ENCODE measurements at places on chromosomes 4 and X.

GRCh38 chr4:2378401-2378800, 40.0 kb downstream of the ZFYVE28 start:
- DNase-seq: no peak

- no peak for DNase-seq
These were observed 9.6 kb upstream of the TSPYL2 start for GRCh38 chrX:53072418-53073114.

DNA sequence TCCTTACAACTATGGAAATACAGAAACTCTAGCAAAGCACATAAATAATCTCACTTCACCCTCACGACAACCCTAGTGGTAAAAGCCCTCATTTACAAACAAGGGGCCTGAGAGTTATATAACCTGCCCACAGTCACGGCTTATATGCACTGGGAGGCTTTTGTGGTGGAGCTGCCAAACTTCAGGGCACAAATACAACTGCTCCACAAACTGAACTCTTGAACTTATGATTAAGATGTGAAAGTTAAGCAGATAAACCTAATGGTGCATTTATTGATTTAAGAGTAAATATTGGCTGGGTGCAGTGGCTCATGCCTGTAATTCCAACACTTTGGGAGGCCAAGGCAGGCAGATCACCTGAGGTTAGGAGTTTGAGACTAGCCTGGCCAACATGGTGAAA, 19.0 kb downstream of the SLC2A9 start:
- no peak for DNase-seq

- no peak for DNase-seq
These were observed 107.7 kb downstream of the APOOL start for GRCh38 chrX:85111347-85111746.

- no peak for DNase-seq
These were observed 7.0 kb downstream of the SPP1 start for GRCh38 chr4:87982446-87983010.

DNA sequence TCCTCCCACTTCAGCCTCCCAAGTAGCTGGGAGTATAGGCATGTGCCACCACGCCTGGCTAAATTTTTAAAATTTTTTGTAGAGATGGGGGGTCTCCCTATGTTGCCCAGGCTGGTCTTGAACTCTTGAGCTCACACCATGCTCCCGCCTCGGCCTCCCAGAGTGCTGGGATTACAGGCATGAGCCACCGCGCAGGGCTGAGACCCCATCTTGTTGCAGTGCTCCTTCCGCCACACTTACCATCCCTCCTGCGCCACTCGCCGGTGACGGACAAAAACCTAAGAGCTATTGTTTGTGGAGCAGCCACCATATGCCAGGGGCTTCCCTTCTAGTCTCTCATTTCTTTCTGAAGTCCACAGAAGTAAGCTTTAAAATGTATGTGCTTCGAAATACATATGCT, 34.5 kb downstream of the NSG1 start:
- peak; percentile 23 for DNase-seq

- no peak for DNase-seq
These were observed 738.0 kb upstream of the PITX2 start for GRCh38 chr4:111360906-111361305.

GRCh38 chr4:73452953-73453700, 17.1 kb downstream of the AFP start:
- no peak for DNase-seq

DNA sequence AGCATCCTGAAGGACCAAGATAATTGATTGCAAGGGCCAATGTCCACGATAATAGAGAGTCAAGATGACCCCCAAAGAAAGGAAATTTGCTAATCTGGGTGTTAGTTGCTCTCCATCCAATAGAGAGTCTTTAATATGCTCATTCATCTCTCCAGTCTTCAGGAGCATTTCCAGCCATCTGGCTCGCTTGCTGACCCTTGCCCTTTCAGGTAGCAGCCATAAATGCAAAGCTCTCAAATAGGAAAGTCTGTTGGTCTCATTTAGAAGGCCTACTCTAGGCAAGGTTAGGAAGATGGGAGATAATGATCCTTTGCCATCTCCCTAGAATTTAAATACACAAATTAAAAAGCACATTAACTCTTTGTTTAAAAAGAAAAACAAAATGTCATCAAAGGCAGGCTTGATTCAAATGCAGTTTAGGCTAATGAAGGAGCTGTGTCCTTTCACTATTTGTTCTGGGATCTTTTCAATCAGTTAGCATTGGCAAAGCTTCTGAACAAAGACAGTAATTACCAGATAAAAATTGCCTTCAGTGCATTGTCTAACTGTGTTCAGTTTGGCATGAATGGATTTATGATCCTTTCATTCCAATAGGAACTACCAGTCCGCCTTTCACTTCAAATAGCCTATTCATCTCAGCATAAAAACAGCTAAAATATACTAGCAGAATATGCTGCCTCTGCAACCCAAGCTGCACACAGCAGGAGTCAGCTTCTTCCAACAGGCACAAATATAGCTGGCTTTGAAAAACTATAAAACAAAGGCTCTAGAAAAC, 49.6 kb upstream of the ATXN3L start:
- no peak for DNase-seq

DNA sequence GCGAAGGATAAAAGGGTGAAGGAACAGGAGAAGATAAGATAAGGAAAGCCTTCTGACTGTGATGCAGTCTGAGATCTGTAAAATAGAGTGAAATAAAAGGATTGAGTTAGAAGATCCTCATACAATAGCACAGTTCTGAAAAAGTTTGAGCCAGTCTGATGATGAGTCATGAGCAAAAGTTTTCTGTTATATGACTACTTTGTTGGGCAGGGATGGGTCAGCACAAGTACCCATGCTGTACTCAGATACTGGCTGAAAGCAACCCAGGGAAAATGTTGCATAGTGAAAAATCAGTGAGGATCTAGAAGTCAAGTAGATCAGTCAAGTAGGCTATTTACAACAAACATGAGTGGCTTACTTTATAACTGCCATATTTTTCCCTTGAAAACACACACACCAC, 253.5 kb downstream of the PCDH10 start:
- DNase-seq: no peak

DNA sequence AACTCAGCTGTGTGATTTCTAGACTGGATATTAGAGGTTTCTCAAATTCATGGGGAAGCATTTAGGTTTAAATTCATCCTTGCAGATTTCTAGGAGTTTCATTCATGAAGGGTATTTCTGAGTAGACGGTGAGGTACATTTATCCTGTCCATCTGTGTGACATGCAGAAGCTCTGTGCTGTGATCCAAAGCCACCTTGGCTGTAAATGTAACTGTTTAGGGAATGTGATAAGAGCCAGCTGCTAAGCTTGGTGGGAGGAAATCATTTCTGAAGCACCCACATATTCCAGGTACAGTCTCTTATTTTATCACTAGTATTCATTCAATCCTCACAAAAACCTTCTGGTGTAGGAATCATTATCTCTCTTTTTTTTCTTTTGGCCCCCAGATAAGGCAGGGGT, 8.7 kb upstream of the DCTD start:
- DNase-seq: no peak

DNA sequence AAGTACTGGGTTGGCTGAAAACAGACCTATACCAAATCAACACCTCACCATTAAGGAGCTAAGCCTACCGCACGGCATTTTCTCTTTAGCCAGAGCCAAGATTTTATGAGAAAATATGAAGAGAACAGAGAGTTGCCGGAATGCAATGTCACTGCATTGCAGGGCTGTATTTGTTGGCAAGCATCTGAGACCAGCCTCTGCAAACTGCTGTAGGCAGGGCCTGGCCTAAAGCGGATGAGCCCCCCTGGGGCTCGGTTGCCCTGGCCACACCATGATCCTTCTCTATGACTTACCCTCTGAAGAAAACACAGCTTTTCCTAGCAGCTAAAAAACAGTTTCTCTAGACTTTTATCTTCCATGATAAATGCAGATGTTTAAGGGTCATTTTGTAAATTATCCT, 120.5 kb upstream of the SORBS2 start:
- no peak for DNase-seq

GRCh38 chr4:173930329-173930967, 353.0 kb downstream of the FBXO8 start:
- no peak for DNase-seq

- no peak for DNase-seq
These were observed 884 bp downstream of the CCDC120 start for GRCh38 chrX:49059681-49060085.

GRCh38 chrX:84666086-84666485, 163.8 kb upstream of the HDX start:
- no peak for DNase-seq

DNA sequence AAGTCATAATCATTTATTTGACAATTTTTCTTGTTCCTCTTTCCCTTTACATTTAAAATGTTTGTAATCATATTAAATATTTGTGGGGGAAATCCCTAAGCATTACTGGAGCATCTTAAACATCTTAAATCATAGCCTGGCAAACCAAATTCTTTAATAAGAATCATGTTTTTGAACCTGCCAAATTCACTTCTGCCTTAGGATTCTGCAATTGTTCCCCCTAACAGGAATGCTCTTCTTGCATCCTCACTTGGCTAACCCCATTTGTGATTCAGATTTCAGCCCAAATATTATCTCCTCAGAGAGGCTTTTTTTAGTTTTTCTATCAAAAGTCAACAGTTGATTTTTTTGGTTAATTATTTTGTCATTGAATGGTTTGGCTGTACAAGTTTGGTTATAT, 241.1 kb downstream of the MAPK10 start:
- no peak for DNase-seq

- peak; percentile 56 for DNase-seq
These were observed 388.4 kb upstream of the SPOCK3 start for GRCh38 chr4:167622481-167623240.

DNA sequence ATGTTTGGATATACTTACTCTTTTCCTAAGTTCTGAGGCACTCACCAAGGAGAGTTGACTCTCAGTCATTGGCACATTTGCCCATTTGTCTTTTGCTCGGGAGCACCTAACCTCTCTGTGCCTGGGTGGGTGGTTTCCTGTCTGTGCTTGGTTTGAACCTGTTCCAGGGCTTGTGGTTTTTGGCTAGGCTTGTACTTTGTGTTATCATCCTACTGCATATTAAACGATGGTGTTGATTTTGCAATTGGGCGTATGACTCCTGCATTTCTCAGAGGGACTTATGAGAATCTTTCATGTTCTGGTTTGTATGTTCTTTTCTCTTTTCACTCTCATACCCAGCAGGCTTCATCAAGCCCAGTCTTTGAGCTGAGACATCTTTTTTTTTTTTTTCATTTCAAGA, 161.7 kb downstream of the BTC start:
- peak; percentile 48 for DNase-seq

DNA sequence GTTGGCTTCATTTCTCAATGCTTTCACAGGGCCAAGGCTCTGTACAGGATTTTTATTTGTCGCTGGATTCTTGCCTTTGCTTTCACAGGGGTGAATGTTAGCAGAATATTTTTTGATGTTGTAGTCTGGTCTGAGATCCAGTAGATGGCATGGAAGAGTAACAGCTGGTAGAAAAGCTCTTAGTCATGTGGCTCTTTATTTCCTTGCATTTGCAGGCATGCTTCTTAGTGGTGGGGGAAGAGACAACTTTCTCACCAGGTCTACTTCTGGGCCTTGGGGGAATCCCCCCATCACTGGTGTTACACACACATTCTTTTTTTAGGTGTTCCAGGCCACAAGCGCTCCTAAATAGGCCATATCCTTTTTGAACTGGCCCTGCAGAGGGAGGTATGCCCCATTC, 58.2 kb upstream of the DKK2 start:
- DNase-seq: no peak

GRCh38 chrX:39808471-39808917, 289.3 kb downstream of the BCOR start:
- no peak for DNase-seq

- DNase-seq: no peak
These were observed 43.1 kb downstream of the PNMA5 start for GRCh38 chrX:152950786-152951185.

DNA sequence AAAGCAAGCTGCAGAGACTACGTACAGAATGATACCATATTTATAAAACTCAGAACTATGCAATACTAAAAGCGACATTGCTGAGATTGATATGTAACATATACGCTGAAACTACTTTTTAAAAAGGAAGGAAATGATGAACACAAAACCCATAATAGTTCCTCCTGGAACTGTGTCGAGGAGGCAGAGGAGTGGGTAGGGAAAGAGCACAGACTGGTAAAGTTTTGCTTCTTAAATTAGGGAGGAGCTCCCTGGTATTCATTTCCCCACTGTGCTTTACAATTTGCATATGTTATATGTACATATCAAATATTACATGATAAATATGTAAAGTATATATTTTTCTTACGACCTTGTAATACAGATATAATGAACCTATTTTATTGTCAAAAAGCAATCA, 13.9 kb downstream of the UFSP2 start:
- no peak for DNase-seq

- no peak for DNase-seq
These were observed 244.5 kb upstream of the SPANXN1 start for GRCh38 chrX:145002771-145003170.

GRCh38 chr4:186932631-186933187, 209.1 kb upstream of the FAT1 start:
- no peak for DNase-seq

DNA sequence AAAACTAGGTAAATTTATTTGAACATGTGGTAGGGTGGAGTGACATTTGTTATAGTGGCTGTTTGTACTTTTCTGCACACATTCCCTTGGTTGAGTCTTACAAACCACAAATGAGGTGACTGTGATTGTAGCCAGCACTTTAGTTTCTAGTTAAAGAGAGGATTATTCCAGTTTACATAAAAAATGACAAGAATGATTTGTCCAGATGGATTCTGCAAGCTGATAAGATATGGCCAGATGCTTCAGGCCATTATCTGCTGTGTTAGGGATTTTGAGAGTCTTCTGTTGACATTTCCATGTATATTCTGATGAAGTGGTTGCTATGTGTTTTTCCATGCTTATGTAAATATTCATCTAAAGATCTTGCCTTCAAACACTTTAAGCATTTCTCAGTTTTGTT, 31.0 kb upstream of the PDE5A start:
- no peak for DNase-seq

DNA sequence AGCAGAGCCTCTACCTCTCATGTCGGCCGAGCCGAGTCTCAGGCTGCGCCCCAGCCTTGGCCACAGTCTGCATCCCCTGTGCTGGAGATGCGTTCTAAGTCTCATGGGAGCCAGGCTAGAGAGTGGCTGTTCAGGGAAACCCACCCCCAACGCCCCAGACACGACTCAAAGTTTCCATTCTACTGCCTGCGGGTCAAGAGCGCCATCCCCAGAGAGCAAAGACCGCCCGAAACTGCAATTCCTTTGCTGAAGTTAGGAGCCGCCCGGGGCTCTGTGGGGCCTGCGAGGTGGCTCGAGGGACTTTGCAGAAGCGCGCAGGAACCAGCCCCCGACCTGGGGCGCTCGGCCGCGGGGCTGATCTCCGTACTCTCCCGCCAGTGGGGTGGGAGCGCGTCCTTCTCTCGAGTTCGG, 10.0 kb upstream of the ELF4 start:
- no peak for DNase-seq

GRCh38 chr4:8108261-8108660, 50.4 kb downstream of the ABLIM2 start:
- peak; percentile 47 for DNase-seq

GRCh38 chr4:87042986-87043820, 108.4 kb downstream of the AFF1 start:
- no peak for DNase-seq

GRCh38 chr4:121228848-121229247, 64.7 kb upstream of the TNIP3 start:
- no peak for DNase-seq

Data from right lobe of liver (tissue), 6 donors.